ENCODE measurements at places on chromosomes 16 and 17.

GRCh38 chr17:47803201-47803600, 18.4 kb downstream of the OSBPL7 start:
- DNase-seq: no peak

GRCh38 chr16:49556606-49557446, 183.2 kb downstream of the C16orf78 start:
- peak; percentile 94 for DNase-seq

DNA sequence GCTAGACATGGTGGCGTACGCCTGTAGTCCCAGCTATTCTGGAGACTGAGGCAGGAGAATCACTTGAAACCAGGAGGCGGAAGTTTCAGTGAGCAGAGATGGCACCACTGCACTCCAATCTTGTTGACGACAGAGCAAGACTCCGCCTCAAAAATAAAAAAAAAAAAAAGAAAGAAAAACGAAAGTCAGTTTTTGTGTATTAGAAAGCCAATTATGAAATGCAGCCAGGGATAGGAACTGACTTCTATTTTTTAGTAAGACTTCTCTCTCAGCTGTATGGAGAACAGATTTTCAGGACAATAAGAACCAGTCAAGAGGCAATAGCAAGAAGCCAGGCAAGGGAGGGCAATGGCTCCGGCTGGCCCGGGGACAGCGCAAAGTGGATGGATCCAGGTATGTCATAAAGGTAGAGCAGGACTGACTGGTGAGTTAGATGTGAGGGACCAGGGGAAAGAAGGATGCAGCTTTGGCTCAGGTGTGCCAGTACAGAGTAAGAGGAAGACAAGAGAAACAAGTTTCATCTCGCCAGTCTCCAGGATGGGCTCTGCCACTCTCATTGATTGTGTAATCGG, 12.5 kb upstream of the CCL1 start:
- DNase-seq: no peak

DNA sequence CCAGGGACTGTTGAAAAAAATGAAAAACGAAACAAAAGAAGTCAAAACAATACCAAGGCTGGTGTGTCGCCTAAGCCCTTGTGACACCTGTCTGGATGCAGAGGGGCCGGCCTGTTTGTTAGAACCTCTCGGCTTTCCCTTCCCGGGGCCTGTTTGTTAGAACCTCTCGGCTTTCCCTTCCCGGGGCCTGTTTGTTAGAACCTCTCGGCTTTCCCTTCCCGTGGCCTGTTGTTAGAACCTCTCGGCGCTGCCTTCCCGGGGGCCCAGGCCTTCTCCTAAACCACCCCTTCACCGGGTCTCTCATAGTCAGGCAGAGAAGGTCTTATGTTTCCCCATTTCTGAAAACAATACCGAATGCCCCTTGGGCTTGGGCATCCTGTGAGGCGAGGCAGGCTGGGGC, 180.0 kb downstream of the BANP start:
- no peak for DNase-seq

DNA sequence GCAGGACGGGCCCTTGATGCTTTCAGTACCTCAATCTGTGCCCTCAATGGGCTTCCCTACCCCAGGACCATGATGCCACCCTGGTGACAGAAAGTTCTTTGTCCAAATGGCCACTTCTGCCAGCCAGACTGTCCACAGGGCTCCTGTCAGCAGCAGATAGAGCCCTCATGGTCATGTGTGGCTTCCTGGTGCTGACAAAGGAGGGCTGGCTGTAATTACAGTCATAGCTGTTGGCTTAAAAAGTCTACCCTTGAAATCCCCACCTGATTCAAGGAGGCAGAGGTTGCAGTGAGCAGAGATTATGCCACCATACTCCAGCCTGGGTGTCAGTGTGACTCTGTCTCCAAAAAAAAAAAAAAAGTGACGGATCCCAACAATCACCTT, 3.3 kb downstream of the TRPV2 start:
- no peak for DNase-seq

DNA sequence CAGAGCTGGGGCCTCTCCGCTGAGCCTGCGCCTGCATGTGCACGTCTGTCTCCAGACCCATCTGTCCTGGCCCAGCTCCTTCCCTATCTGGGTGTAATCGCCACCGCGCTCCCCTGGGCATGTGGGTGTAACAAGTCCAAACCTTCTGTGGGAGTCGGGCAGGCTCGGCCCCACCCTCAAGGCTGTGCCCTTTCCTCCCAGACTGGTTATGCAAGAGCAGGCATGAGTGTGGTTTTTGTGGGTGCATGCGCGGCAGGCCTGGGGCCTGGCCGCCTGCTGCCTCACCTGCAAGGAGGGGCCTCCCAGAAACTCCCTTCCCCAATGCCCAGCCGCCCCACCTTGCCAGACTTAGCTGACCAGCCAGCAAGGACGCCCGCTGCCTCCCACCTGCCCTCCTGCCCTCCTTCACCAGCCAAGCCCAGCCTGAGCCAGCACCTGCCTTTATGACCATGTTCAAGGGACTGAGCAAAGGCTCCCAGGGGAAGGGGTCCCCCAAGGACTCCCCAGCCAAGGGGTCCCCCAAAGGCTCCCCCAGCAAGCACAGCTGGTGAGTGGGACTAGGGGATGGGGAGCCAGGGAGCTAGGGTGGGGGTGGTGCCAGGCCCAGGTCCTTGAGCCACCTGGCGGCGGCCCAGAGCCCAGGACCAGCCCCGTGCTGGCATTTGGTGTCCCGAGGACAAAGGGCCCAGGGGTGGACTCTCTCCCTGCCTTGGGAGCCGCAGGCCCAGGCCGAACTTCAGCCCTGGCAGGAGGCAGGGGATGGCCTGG, at the start of gene EVPLL:
Gene EVPLL, plus strand, starts transcription at position 342 of the 768 bp plus-strand sequence. CDS start 3,160 bp downstream, outside the sequence.
- DNase-seq: peak; percentile 46

DNA sequence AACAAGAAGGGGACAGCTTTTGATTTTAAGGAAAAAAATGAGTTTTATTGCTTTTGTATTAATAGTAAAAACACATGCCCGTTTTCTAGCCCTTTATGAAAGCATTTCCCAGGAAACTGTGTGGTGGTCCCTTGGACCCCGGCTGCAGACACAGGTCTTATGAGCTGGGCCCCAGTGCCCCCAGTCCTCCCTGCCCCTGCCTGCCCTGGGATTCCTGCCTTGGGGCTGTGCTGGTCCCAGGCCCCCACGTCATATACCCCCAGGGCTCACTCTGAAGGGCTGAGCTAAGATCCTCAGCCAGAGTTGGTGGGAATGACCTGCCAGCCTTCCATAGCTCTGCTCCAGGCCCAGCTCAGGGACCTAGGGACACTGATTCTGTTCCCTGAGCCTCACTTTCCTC, 30.8 kb downstream of the GINS2 start:
- no peak for DNase-seq

Data from DMS 273 treated with DMSO at 0.1 percent for 48 hours (cell line).